ENCODE measurements at places on chromosomes 3 and 15.

DNA sequence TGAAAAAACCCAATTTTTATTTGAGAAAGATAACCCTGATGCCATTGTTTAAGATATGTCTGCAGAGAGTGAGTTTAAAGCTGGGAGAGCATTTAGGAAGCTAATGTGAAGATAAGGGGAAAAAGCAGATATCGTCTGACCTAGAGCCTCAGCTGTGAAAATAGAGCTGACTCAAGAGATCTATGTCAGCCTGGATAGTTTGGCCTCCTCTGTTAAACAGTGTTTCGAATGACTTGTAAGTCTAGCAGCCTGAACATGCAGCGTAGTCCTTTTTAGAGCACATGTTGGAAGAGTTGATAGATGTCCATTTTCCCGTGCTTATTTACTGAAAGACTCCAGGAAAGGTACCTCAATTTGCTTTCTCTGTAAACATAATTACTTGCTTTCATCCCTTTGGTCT lies 48.1 kb downstream of the ALCAM start:
- no peak for DNase-seq

- no peak for DNase-seq
Measured at GRCh38 chr15:51672913-51673857, 8.1 kb upstream of the SCG3 start.

DNA sequence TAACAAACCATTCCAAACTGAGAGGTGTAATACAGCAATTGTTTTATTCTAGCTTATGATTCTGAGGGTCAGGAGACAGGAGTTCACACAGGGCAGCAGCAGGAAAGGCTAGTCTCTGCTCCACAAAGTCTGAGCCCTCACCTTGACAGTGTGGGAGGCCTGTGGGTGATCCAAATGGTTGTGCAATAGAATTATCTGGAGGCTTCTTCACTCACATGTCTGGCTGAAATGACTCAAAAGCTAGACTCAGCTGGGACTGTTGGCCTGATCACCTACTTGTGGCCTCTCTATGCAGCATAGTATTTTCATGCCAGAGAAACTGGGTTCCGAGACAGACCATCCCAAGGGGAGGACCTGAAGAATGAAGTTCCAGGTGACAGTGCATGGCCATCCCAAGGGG lies 233.9 kb upstream of the UBE2E2 start:
- DNase-seq: no peak

DNA sequence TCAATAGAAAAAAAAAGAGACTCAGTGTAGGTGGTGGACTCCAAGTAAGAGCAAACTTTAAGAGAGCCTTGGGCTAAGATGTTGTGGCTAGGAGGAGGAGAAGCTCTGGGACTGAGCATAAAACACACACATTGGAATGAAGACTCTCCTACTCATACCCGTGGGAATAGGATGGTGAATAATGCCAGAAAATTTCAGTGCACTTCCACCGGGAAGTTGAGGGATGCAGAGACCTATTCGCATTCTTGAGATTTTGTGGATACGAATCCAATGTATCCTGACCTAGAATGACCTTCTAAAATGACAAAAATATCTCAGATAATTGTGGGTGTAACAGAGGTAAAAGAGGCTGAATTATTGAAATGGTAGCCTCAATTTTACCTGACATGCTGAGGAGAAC lies 388.7 kb upstream of the SGO1 start:
- DNase-seq: no peak

DNA sequence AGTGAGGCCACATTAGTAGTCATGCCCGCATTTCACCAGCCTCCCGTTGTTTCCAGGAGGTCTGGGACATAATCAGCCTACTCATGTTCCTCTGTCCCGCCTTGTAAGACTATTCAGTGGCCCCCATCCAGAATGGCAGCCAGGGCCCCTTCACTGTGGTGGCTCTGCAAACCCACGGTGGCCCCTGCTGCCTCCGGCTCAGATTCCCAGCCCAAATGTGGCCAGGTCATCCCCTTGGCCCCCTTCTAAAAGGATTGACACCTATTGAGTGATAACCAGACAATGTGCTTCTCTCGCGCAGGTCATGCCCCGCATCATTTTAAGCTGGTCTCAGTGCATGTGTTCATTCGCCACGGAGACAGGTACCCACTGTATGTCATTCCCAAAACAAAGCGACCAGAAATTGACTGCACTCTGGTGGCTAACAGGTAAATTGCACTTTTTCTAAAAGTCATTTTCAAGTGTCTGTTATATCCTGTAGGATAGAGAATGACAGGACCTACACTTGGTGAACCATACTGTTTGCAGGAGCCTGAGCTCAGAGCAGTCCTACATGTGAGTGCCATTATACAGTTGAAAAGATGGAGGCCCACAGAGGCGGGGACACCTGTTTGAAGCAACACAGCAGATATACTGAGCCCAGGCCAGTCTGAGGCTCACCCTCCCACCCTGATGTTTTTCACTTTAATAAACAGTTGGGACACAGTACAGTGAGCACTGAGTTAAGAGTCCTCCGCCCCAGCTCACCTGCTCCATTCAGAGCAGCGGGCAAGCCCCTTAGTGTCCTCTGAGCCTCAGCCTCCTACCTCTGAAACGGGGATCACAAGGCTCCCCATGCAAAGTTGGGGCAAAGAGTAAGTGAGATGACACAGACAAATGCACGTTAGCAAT lies 47.7 kb downstream of the PXYLP1 start:
- DNase-seq: no peak

- DNase-seq: no peak
Measured at GRCh38 chr3:44996556-44996969, 20.5 kb downstream of the EXOSC7 start.

DNA sequence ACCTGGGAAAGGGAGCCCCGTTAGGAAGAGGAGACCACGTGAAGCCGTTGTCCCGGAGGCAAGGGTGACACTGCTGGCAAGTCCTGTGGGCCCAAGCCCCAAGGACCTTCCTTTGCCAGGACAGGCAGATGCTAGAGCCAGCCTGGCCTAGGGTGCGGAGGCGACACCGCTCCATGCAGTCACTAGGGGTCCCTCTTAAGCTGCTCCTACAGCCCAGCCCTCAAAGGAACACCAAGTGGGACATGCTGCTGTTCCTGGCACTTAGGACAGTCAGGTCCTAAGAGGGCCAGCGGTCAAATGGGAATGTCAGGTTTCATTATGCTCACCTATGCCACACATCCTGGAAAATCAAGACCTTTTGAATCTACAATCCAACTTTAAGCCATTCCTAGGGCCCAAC lies 59.7 kb downstream of the RPN1 start:
- no peak for DNase-seq

DNA sequence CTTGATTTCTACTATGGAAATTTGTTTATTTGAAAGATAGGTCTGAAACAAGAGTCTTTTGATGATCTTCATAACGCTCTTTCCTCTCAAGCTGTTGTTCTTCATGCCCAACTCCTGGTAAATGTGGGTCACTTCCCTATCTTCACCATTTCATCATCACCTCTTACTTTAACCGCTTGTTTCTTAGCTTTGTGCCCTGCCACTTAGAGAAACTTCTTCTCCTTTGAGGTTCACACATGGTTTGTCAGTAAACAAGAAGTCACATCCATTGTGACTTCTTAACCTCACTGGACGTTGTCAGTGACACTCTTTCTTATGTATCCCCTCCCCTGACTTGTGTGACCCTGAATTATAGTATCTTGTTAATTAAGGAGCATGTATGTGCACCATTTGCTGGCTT lies 16.9 kb upstream of the P2RY13 start:
- no peak for DNase-seq

- DNase-seq: no peak
Measured at GRCh38 chr3:48215876-48216275, 7.4 kb upstream of the CAMP start.

DNA sequence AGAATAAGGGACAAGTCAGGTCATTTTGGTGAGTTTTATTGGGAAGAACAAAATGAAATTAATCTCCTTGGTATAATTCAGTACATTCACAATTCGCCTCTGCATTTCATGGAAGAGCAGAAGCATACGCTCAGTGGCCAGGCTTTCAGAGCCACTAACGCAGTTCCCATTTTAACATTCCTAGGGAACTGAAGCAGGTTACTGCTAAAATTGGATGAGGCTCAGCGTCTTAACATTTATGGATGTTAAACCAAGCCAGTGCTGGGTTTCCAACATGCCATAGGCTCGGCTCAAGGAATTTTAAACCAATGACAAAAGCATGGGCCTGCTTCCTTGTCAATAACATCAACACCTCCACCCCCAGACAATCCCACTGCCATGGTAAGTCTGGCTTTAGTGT lies 172.7 kb upstream of the PRICKLE2 start:
- no peak for DNase-seq

Data from activated naive CD4-positive, alpha-beta T cell (primary cell).